GM04503 (cell line): ENCODE measurements at places on chromosomes 5 and 9.

DNA sequence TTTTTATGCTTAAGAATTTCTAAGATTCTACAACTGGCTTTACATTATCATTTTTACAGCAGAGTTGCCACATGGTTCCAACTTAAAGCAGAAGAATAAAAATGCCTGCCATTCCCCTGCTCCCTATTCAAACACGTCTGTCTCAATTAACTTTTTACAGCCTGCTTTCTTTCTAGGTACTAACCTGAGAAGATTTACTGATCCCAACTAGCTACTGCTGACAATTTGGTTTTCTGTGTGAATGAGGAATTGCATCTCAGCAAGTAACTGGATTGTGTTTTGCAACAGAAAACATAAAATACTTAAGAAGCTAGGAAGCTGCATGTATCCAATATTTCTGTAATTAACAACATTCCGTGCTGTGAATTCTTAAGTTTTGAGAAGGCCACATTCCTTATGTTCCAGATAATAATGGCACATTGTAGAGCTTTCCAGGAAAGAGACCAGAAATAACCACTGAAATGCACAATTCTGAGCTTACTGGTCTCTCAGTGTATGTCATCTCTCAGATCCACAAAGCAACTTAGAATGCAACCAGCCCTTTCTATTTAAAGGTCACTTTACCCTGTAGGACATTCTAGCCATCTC is 306.8 kb upstream of the NMUR2 start:
- no peak for DNase-seq

DNA sequence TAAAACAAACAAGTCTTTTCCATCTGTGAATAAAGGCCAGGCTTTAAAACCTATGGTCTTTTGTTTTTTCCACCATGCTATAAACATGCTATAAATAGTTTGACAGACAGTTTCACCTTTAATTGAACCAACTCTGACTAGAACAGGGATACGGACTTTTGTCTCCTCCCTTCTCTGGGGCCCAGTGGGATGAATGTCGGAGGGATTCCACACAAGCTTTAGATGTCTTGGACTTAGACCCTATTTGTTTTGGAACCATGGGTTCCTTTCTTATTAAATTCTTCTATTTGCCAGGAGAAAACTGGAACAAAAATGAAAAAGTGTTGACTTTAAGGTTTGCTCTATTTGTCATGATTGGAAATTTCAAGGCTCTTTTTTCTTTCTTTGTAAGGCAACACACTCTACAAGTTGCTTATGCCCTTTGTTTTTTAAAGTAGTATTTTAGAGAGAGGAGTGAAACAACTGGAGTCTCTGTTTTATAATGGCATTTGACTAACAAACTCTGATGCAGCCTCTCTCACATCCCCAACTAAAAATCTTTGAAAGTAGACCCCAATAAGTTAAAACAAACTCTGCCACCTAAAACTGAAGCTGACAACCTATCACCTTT is 145.3 kb downstream of the MLLT3 start:
- no peak for DNase-seq

DNA sequence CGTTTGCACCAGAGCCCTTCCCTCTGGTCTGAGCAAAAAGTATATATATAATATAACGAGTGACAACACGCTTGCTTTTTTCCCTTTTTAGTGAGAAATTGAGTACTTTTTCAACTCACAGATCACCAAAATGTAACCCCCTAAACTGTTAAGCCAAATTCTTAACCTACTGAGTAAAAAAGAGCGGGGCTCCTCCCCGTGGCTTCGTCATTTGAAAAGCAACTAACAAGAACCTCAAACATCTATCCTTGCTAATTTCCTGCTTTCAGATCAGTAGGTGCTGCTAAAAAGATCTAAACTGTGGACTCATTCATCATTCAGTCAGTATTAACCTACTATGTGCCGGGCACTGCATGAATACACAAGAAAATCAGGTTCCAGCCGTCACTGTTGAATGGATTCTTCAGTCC is 1.0 kb upstream of the PTBP3 start:
- no peak for DNase-seq

DNA sequence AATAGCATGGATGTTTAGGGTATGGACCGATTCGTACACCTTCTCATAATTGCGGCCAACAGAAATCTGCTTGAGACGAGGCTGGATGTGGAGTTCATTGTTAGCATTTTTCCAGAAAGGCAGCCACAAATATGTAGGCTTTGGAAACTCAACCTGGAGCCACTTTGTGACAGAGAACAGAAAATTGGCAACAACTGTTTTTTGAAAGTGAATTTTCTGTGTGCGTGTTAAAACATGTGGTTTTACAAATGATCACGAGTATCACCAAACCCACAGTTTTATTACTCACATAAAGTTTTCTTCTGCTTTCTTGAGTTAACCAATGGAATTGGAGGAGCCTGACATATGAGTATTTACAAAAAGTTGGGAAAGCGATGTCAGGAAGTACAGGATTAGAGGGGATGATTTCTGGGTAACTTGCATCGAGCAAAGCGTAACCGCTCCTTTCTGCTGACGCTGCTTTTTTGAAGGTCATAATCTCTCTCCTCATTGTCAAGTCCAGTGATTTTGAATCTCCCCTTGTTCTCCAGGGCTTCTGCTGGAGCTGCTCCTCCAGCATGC is 138.5 kb upstream of the TAF11L2 start:
- peak; percentile 73 for DNase-seq

DNA sequence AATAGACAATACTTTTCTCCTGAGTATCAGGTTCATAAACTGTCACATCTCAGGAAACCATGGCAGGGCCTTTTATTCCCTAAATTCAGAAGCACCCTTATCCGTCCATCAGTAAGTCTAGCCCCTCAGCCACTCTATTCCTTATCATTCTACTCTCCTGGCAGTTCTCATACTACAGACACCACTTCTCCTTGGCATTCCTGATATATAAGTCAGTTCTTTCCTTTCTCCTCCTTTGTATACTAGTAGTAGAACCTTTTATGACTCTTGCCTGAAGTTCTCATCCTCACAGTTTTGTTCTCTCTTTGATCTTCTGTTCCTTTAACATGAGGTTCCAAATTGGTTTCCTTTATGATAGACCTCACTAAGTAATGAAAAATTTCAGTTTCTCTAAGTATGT is 29.3 kb downstream of the GRAMD2B start:
- no peak for DNase-seq

GRCh38 chr5:119996128-119996527 is 366.8 kb downstream of the FAM170A start:
- DNase-seq: no peak

DNA sequence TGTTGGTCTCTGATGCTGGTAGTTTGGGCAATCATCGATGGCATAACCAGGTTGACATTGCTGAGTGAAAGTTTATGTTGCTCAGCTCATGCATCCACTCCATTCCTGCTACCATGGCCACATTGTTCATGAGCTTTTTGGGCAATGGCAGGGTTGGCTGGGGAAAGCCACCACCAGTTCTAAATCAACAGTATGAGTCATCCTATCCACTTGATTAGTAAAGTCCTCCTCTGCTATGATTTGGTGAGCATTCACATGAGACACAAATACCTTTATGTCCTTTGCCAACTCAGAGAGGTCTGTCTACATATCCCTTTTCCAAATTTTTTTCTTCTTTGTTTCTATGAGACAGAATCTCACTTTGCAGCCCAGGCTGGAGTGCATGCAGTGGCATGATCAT is 129.7 kb upstream of the FBN2 start:
- DNase-seq: no peak

- DNase-seq: no peak
Observed at GRCh38 chr5:176574297-176574591, 25.1 kb downstream of the CDHR2 start.

GRCh38 chr5:82174128-82174918 is 103.8 kb downstream of the RPS23 start:
- DNase-seq: peak; percentile 52

DNA sequence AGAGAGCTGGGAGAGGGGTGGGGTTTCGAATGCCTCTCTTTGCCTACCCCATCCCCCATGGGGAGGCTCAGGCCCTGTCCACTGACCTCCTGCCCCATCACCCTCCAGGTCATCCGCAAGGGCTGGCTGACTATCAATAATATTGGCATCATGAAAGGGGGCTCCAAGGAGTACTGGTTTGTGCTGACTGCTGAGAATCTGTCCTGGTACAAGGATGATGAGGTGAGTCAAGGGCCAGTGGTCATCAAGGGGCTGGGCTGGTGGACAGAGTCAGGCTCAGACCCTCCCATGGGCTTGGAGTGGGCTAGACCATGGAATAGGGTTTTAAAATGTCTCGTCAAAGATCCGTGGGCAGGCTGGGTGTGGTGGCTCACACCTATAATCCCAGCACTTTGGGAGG is 33.7 kb downstream of the GOLGA2 start:
- DNase-seq: no peak

- no peak for DNase-seq
Observed at GRCh38 chr9:127223810-127224177, 40.8 kb upstream of the GARNL3 start.

- DNase-seq: no peak
Observed at GRCh38 chr5:2200261-2200950, 317.7 kb upstream of the IRX4 start.

DNA sequence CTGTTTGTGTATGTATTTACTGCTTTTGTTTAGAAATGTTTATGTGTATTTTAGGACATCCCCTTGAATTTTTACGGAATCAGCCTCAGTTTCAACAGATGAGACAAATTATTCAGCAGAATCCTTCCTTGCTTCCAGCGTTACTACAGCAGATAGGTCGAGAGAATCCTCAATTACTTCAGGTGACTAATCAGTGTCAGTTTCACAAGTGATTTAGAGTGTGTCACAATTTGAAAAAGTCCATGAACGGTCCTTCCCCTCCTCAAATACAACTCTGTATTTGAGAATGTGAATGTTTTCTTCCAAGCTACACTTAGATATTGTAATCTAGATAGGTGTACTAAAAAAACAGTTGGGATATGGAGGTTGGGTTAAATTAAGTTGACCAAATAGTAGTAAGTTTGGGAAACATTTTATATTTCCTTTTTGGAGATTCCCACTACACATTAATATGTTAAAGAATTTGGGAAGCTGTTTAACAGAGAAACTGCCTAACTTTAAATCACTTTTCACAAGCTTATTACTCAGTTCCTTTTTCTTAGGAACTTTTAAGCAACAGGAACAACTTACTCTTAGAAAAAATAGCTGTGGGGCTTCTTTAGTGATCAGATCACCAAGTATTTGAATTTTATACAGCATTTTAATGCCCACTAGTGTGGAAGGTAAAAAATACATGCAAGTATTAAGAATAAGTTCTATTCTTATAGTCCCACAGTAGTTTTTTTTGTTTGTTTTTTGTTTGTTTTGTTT is 40.9 kb downstream of the RAD23B start:
- DNase-seq: no peak

- DNase-seq: no peak
Observed at GRCh38 chr9:75669721-75670120, 220.8 kb upstream of the PCSK5 start.

DNA sequence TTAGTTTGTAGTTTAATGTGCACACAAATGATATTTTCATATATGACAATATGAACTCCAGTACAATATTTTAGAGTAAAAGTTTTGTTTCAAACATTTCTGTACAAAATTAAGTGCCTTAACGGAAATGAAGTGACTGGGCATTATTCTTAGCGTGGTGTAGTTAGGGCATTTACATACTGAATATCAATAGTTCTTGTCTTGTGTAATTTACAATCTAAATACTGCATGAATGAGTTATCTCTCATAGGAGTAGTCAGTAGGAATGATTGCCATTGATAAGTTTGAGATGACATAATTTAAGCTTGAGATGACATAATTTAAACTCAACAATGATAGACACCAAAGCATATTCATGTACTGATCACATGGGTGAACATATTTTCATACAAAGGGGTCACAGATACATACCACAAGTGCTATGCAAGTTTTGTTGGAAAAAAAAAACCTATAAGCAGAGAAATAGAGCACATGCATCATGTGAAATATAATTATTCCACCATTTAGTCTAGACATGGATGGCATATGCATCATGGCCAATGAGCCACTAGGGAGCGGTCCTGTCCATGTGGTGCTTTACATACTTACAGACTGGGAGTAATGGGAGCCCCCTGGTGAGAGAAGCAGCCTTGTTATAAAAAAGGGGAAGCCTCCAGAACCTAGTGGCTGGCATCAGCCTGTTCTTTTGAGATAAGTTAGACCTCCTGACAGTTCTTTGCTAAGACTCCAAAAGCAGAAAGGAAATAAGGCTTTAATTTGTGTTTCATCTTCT is 1523.9 kb downstream of the MAT2B start:
- no peak for DNase-seq

DNA sequence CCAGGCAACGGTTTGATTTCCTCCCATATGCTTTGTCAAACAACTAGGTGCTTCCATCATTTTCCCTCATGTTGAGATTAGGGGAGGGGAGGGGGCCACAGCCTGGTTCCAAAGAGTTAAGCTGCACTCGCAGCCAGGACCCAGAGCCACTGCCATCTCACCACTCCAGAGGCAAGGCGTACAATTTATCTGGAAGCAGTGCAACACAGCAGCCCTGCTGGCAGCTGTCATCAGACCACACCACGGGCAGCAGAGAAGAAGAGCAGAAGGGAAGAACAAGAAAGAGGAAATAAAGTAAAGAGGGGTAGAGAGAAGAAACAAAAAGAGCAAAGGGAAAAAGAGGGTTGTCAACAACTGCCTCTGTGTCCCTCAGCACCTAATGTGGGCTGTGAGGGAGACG is 38.9 kb downstream of the MED27 start:
- DNase-seq: no peak

DNA sequence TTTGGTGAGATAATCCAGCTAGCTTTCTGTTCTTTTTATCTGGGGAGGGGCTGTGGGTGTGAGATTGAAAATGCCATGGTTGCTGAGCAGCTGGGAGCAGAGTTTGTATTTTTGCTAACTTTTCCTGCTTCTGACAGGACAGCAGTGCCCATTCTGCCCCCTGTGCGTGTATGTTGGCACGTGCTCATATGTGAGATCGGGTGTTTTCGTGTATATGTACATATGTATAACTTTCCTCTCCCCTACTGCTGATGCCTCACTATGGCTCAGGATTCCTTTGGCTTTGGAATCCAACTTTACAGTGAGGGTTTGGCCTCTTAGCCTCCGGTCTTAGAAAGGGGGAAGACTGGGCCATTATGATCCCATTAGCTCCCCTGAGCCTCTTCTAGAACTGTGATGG is 38.3 kb downstream of the RGS3 start:
- DNase-seq: no peak

DNA sequence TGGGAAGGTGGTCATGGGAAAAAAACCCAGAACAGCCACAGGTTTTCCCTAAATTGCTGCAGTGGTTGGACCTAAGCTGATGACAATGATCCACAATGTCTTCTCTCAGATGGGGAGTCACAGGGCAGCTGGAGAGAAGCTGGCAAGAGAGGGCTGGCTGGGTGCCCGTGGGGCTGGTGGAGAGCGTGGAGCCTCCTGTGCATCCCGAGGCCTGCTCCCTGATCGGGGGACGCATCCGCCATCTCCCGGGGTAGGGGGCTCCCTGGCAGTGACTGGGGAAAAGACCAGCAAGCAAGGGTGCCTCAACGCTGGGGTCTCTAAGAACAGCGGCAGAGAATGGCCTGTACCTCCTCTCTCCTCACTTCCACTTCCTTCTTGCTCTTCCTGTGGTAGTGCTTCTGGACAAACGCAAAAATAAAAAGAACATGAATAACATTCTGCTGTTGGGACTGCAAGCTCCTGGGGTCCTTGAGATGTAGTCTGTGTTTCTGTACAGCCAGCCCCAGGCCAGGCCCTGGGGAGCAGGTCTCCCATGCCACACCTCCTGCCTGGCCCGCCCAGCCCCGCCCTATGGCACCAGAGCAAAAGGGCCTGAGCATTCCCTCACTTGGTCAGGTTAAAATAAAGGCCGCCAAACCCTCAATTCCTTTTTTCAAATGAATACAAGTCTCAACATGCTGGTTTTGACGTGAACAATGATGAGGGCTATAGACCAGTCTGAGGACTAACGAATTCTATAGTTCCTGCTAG is 7.0 kb upstream of the MRNIP start:
- DNase-seq: no peak

- DNase-seq: no peak
Observed at GRCh38 chr5:82734347-82734746, 342.8 kb downstream of the TMEM167A start.
